Astrocyte (in vitro differentiated cells and primary cell): ENCODE measurements at places on chromosomes 16 and 17.

GRCh38 chr16:85157813-85158742, 45.8 kb upstream of the CIBAR2 start:
- DNase-seq: no peak

DNA sequence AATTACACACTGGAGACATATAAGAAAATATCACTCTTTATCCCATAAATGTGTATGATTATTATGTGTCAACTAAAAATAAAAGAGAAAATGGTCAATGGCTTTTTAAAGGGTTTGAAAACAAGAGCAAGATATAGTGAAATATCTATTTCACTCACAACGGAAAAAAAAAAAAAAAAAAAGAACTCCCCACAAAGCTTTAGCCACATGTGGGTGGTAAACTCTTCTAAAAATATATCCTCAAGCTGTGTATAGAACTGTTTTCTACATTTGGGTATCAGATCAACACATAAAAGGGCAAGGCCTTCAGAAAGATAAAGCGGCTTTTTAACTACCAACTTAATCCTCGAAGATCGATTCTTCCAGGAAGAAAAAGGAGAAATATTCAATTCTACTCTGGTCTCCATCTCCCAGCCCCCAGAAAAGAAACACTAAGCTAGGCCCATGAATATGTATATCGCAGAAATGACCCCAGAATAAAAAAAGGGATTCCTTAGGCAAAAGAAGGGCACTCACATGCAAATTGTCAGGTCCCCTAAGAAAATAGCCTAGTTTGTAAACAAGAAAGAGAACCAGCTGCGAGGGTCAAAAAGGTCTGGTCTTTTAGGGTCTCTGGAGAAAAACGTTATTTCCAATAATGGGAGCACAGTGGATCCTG, 4.4 kb downstream of the LITAF start:
- DNase-seq: no peak

DNA sequence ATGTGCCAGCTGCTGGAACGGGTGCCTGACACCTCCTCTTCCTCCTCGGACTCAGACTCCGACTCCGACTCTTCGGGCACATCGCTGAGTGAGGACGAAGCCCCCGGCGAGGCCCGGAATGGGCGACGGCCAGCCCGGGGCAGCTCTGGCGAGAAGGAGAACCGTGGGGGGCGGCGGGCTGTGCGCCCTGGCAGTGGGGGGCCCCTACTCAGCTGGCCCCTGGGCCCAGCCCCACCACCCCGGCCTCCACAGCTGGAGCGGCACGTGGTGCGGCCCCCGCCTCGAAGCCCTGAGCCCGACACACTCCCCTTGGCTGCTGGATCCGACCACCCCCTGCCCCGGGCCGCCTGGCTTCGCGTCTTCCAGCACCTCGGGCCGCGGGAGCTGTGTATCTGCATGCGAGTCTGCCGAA, 6.8 kb downstream of the FBXL19 start:
- no peak for DNase-seq

DNA sequence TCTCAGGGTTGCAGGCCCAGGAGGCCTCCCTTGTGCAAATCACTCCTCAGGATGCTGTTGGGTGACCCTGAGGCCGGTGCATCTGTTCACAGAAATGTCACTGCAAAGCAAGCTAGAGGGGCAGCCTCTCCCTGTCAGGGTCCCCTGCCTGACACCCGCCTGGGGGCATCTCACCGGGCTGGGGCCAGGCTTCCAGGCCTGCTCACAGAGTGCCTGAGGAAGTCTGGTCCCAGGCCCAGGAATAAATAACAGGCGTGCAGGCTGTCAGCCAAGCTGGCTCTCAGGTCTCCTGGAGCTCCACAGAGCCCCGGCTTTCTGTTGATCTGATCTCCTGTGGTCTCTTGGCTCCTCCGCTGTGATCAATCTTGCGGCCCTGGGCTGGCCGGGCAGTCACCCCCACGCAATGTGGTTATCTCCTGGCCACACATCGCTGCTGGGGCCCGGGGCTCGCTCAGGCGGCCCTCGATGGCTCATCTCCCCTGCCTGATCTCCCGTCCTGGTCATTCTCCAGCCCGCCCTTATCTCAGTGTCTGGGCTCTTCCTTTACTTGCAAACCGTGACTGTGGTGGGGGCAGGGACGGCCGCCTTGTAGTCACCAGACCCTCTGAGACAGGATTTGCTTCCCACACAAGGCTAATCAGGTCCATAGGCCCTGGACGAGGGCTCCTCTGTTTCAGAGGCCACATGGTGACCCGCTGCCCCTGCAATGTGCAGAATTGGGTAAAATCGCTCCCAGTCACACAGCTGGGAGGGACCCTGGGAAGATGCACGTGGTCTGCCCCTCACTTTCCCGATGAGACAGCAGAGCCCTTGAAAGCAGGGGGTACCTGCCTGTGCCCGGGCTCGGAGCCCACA, 231.2 kb upstream of the GSE1 start:
- peak; percentile 81 for DNase-seq

GRCh38 chr17:42485680-42486079, 27.0 kb downstream of the ATP6V0A1 start:
- DNase-seq: no peak

DNA sequence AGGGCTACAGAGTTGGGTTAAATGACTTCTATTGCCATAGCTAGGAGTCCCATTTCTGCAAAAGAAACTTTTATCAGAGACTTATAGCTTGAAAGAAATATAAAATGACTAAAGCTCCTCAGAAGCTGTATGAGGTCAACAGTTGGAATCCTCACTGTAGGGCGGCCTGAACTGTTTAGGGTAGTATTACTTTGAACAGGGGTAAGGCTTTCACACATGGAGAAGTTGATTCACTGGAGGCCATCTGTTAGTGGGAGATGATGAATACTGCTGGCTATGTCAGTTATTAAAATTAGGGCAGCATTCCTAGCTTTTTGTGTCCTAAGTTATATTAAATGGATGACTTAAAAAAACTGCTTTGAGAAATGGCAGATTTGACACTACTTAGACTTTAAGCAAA, 6.0 kb downstream of the TTC19 start:
- no peak for DNase-seq

GRCh38 chr17:79036596-79036995, 12.6 kb downstream of the C1QTNF1 start:
- peak; percentile 84 for DNase-seq

DNA sequence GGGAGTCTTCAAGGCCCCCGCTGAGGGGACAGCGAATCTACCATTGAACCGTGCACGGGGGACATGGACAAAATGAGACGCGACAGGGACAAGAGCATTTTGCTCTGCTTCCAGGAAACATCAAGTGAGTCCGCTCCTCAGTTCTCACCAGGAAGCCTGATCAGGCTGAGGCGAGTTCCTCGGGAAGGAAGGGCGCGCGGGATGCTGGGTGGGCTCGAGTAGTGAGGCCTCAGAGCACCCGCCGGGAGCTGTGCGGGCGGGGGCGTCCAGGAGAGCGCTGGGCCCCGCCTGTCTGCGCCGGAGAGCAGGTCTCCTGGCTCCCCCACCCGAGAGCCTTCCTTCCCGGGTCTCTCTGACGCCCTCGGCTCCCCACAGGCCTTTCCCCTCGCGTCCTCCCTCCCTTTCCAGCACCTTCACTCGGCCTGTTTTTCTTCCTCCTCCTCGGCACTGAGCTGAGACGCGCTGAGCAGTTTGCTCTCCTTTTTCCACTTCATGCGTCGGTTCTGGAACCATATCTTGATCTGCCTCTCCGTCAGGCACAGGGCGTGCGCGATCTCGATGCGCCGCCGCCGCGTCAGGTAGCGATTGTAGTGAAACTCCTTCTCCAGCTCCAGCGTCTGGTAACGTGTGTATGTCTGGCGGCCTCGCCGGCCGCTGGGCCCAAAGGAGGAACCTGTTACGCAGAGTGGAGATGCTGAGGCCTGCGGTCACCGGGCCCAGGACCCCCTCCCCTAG, 2.6 kb upstream of the HOXB5 start:
- no peak for DNase-seq

- DNase-seq: peak; percentile 92
These were observed 16.5 kb downstream of the ADAM11 start for GRCh38 chr17:44775136-44775837.

- no peak for DNase-seq
These were observed 202.1 kb upstream of the PSMD7 start for GRCh38 chr16:74094514-74094913.

GRCh38 chr17:6430769-6431168, 4.2 kb downstream of the AIPL1 start:
- no peak for DNase-seq

GRCh38 chr17:79632432-79632735, 21.5 kb upstream of the RBFOX3 start:
- DNase-seq: no peak

- DNase-seq: no peak
These were observed 7.5 kb downstream of the NPTX1 start for GRCh38 chr17:80468781-80469493.

DNA sequence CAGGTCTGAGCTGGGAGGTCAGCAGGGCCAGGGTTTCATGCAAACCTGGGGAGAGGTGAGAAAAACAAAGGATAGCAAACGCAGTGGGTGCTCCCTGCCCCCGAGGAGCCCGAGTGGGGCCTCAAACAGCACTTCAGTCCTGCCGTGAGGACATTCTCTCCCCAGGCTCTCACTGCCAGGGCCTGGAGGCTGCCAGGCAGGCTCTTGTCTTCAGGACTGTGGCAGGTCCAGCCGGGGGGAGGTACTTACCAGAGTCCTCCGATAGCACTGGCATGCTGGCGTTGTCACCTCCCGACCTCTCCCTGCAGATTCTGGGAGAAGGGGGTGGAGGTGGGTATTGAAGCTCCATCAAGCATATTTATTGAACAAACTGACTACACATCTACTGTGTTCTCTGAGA, 1.3 kb downstream of the MPP3 start:
- DNase-seq: no peak

GRCh38 chr16:79647586-79647985, 47.0 kb upstream of the MAF start:
- no peak for DNase-seq

DNA sequence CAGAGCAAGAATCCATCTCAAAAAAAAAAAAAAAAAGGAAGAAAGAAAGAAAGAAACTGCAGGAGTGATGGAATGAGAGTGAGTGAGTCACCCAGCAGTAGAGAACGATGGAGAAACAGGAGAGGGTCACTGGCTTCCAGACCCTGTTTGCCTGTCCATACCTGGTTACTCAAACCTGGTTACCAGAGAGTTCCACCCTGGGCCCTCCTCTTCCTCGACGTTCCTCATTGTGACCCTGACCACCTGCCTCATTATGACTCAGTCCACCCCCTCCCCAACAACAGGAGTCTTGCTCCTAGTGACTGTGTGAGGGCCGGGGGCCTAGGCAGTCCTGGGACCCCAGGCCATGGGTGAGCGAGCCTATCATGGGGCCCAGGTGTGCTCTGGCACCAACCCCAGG, at the start of gene SPEM3:
SPEM3 (plus strand) TSS at position 301 of the 400 bp plus-strand sequence; CDS start at position 347, 46 bp downstream.
- no peak for DNase-seq

DNA sequence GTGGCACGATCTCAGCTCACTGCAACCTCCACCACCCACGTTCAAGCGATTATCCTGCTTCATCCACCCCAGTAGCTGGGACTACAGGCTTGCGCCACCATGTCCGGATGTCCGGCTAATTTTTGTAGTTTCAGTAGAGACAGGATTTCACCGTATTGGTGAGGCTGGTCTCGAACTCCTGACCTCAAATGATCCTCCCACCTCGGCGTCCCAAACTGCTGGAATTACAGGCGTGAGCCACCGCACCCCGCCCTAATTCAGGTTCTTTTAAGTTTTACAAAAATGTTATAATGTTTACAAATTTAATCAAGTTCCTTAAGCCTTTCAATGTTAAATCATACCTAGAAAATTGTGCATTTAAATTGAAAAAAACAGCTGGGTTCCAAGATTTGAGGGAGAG, 13.3 kb upstream of the GJD3 start:
- DNase-seq: no peak

DNA sequence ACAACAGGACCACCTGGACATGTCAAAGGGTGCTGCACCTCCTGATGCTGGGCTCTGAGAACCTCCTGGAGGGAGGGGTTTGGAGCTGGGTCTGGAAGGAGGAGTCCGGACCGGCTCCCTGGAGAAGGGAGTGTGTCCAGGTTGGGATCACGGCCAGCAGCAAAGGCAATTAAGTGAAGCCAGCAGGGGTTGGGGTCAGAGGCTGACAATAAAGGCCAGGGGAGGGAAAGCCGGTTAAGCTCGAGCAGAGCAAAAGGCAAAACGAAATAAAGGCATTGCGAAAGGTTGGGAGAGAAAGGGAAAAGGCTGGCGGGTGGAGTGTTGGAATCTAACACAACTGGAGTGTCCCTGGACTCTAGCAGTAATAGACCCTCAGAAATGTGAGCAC, 992 bp upstream of the CACNG4 start:
- DNase-seq: no peak

- DNase-seq: no peak
These were observed 27.4 kb downstream of the STH start for GRCh38 chr17:46026166-46027047.

DNA sequence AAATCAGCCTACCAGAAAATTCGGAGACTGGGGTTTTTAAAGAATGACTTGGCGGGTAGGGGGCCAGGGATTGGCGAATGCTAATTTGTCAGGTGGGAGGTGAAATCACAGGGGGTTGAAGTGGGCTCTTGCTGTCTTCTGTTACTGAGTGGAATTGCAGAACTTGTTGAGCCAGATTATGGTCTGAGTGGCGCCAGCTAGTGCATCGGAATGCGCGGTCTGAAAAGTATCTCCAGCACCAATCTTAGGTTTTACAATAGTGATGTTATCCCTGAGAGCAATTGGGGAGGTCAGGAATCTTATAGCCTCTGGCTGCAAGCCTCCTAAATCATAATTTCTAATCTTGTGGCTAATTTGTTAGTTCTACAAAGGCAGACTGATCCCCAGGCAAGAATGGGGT, 762 bp upstream of the RBL2 start:
- no peak for DNase-seq

DNA sequence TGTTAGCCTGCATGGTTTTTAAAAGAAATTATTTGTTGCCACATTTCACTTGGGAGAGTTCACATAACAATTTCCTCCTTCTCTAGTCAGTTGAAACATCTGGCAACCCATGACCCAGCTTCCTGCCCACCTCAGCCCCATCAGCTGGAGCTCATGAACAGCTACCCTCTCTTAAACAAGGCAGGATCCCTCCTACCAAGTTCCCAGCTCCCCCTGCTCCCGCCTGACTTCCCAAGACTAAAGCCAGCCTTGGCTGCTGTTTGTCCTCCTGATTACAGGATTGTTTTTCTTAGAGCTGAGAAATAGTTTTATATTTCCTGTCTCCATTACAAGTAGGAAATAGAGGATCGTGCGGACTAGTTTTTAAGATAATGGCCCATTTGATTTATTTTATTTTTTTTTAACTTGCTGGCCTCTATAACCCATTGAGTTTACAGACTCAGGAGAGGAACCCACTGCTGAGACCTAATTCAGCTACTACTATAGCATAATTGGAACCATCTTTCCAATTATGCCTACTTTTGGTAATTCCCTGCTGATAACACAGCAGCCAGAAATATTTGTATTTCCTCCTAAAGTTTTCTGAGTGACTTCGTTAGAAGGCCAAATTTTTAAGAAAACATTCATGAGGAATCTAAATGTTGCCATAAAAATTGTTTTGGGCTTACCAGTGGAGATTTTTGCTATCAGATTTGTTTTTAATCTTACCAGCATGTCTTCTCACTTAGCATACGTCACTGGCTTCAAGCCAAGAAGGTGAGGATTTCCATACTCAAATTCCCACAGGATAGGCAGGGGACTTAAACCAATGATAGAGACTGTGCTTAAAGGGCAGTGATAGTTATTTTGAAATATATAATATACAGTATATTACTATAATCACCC, 90.0 kb downstream of the ELAC2 start:
- DNase-seq: no peak

- no peak for DNase-seq
These were observed 45.6 kb upstream of the CLEC18B start for GRCh38 chr16:74466872-74467271.
